Activated CD8-positive, alpha-beta memory T cell treated with anti-CD3 and anti-CD28 coated beads, Interleukin-2, amount 10 ng/mL, durations not matched to agents 7 days and 5 days (primary cell): ENCODE measurements at places on chromosomes 2 and 18.

GRCh38 chr2:143146366-143146765 lies 17.1 kb downstream of the ARHGAP15 start:
- DNase-seq, result no peak

- no peak for DNase-seq
These were observed 214.9 kb upstream of the CHST9 start for GRCh38 chr18:27400001-27400400.

DNA sequence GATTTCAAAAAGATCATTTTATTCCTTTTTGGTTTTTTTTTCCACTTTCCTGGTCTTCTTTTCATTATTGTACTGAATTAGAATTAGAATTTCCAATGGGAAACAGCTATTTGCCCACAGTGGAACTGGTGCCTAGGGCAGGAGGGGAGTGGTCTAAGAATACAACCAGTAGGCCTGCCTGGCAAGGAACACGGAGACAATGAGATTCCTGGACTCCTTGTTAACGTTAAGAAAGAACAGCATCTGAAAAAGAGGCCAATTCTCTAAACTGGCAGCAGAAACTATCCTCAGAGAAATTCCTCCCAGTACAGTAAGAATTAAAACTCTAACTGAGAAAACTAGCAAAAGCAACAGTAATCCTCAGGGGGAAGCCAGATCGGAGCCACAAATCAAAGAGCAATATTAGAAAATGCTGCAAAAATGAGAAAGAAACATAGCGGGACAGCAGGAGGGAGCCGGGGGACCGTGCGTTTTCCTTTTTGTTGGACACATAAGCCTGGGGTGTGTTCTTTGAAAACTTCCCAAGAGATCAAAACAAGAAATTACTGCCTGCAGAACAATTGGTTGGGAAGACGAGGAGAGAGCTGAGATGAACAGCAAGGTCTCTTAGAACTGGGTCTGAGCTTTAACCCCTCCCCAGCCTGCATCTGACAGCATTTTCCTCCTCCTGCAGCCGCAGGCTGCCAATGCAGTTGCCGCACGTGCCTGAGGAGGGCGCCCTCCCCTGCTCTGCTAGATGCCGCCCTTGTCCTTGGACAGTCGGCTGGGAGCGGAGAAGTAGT lies 776.0 kb downstream of the TSN start:
- DNase-seq, result no peak

DNA sequence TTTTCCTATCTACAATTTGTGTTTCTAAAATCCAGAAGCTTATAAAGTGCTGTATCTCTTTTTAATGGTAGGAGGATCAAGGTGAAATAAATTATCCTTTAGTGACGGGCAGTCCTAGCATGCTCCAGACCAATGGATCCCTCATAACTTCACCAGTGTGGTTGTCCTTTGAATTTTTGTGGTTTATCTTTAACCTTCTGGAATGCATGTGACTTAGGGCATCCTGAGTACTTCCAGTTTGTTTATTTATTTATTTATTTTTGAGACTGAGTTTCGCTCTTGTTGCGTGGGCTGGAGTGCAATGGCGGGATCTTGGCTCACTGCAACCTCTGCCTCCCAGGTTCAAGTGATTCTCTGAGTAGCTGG lies 40.4 kb downstream of the NUP35 start:
- no peak for DNase-seq

DNA sequence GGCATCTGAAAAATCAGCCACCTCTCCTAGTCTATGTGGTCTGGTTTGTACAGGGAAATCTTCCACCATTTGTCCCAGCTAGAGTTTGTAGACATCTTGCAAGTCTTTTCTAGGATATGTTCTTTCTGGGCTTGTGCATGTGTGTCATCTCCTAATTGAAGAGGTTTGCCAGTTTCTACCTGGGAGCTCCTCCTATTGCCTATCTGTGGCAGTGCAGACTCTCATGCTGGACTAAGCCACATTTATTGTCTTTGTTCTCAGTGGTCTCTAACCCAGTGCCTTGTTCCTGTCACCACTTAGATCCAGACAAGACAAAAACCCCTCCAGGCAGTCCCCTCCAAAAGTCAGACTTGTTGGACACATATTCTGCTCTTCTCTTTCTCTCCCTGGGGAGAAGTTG lies 72.0 kb upstream of the MRPS9 start:
- no peak for DNase-seq

DNA sequence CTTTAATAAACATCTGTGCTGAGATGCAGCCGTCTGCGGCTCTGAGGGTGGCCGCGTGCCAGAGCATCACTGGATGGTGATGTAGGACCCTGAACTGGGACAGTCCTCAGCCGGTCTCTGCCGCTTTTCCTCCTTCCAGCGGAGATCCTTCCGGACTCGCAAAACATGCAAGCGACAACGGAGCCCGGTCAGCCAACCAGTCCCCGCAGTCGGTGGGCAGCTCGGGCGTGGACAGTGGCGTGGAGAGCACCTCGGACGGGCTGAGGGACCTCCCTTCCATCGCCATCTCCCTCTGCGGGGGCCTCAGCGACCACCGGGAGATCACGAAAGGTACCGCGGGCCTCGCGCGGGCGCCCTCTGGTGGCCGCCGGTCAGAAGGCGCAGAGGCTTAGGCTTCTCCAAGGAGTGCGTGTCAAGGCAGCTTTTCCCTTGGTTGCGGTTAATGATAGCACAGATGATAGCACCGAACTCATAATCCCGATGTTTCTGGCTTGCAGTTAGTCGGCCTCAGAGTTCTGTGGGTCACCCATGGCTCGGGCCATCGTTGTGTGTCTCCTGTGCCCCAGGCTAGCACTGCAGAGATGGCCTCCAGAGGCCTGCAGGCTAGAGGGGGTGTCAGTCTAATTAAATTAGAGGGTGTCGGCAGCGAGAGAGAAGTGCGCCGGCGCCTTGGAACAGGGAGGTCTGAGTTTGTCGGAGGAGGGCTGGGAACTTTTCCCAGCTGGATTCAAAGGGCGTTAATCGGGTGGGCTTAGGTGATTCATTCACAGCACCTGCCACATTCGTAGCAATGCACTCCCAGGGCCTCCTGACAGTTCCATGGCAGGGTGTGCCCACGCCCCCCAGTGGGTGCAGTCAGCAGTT lies 38.5 kb downstream of the LPIN1 start:
- DNase-seq, result peak; percentile 49

- no peak for DNase-seq
These were observed 8.7 kb upstream of the RPRD1A start for GRCh38 chr18:36075862-36076587.

GRCh38 chr2:51165534-51166260 lies 133.8 kb upstream of the NRXN1 start:
- no peak for DNase-seq

DNA sequence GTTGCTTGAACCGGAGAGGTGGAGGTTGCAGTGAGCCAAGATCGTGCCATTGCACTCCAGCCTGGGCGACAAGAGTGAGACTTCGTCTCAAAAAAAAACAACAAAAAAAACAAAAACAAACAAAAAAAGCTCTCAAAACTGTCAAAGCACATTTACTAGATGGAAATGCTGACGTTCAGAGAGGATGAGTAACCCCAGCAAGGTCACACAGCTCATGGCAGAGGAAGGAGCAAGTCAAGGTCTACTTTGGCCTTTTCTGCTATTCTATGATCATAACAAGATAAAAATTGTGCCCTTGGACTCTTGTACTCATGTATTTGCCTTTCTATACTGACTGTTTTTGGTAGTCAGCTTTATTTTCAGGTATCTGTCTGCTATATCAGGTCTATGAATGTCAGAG lies 109.5 kb downstream of the ARL6IP6 start:
- no peak for DNase-seq

DNA sequence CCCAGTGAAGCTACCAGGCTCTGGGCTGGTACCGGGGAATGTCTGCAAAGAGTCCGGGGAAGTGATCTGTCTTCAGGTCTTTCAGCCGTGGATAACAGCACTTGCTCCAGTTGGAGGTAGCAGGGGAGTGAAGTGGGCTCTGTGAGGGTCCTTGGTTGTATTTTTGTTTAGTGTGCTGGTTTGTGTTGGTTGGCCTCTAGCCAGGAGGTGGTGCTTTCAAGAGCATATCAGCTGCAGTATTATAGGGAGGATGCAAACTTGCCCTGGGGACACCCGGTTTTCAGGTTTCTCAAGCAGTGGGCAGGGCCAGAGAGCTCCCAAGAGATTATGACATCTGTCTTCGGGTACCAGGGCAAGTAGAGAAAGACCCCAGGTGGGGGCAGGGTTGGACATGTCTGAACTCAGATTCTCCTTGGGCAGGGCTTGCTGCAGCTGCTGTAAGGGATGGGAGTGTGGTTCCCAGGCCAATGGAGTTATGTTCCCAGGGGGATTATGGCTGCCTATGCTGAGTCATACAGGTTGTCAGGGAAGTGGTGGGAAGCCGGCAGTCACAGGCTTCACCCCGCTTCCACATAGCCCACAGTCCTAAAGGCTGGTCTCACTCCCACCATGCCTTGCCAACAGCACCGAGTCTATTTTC lies 34.4 kb downstream of the ACAA2 start:
- no peak for DNase-seq

- no peak for DNase-seq
These were observed 35.0 kb downstream of the SRSF7 start for GRCh38 chr2:38716185-38716584.

DNA sequence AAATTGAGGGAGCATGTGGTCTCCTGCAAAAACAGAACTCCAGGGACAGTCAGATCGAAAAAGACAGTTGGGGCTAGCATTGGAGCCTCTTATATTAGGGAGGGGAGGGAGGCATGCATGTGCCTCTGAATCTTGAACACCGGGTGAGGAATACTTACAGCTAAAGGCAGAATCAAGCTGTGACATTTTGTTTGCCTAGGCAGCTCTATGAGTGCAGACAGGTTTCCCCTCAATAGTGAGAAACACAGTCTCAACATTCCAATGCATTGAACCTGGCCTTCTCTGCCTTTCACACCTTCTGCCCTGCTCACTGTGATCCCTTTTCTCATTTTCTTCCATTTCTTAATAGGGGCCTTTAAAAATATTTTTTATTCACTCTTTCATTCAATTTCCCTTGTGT lies 140.4 kb downstream of the THSD7B start:
- DNase-seq, result no peak

DNA sequence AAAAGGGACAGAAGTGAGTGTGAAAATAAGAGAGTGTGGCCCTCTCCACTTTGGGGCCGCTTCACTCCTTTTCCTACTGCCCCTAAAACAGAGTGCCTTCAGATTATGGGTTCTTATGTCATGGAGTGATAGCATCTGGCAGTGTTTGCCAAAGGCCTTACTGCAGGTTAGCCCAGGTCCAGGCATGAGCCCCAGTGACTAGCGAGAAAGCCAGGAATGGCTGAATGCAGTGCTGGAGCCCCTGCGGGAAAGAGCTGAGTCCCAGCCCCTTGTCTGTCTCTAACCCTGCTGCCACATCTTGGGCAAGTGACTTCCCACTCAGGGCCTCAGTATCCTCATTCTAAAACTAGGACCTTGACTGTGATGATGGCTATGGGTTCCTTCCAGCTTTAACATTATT lies 6.0 kb downstream of the IGFBP5 start:
- no peak for DNase-seq

GRCh38 chr18:5825663-5826062 lies 69.7 kb downstream of the TMEM200C start:
- no peak for DNase-seq

DNA sequence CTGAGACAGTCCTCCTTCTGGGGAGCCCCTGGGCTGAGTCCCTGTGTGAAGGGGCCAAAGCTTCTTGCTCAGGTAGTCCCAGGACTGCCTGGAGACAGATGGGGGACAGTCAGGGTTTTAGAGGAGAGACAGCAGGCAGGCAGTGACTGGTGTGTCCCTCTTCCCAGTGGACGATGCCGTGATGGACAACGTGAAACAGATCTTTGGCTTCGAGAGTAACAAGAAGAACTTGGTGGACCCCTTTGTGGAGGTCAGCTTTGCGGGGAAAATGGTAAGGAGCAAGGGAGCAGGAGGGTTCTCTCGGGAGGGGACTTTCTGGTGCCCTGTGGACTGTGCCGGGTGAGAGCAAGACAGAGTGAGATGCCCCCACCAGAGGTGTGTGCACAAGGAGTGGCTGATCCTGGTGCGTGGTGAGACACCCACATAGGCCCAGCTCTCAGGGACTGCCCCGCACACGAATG lies 74.8 kb downstream of the DYSF start:
- DNase-seq, result no peak

GRCh38 chr2:150880986-150881385 lies 380.7 kb downstream of the RBM43 start:
- no peak for DNase-seq

DNA sequence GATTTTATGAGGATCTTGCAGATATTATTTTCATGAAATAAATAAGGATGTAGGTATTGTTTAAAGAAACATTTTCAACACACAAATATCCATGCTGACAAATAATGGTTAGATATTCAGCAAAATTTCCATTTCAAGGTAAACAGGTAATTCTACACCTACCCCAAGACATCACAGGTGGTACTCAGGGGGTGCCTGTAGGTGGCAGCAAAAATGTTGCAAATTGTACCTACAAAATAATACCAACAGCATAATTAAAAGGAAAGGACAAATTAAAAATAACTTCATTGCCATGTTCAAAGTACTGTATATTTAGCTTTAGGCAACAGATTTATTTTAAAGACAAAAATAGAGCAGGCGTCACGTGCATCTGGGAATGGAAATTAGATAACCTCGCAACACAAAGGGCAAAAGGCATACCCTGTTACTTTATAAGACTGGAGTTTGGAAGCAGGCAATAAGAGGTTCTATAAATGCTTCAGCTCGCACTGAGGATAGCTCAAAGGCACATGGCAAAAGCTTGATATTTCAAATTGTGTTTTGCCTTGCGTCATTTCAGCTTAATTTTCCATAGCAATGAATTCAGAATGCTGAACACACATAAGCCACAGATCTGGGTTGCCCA lies 630.5 kb downstream of the TDRD15 start:
- no peak for DNase-seq
